PC-3 (cell line): ENCODE measurements at places on chromosomes 6 and 20.

DNA sequence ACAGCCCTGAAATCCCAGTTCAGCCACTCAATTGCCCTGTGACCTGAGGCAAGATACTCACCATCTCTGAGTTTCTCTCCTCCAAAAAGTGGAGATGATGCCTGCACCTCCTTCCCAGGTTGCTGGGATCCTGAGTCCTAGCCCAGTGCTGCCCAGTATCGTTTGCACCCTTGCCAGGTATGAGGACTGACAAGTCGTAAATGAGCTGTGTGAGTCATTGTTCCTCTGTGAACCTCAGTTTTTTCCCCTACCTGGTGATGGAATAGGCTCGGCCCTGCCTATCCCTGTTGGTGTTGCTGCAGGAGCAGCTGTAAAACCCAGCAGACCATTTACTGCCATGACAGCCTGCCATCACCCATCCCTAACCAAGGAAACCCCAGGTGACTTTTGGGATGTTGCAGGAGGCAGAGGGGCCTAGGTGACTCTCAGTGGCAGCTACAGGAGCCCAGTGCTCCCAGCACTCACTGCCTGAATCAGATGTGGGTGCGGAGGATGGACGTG is 229.3 kb downstream of the SYNDIG1 start:
- DNase-seq, result peak; percentile 9

- DNase-seq, result peak; percentile 79
Observed at GRCh38 chr6:10300071-10300470, 114.8 kb downstream of the TFAP2A start.

DNA sequence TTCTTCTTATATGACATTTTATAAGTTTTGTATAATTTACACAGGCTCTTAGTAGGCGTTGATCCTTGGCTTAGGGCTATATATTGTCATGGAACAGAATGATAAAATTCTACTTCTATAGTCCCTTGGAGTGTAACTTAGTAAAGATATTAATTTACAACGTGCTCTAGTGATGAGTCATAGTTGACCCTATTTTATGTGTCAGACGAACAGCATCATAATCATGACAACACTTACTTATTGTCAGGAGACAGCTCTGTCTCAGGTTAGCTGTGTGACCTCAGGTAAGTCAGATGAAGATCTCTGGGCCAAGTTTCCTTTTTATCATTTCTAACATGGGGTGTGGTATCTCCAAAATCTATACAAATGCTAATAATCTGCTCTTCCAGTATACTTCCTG is 473.5 kb downstream of the UTRN start:
- peak; percentile 82 for DNase-seq

DNA sequence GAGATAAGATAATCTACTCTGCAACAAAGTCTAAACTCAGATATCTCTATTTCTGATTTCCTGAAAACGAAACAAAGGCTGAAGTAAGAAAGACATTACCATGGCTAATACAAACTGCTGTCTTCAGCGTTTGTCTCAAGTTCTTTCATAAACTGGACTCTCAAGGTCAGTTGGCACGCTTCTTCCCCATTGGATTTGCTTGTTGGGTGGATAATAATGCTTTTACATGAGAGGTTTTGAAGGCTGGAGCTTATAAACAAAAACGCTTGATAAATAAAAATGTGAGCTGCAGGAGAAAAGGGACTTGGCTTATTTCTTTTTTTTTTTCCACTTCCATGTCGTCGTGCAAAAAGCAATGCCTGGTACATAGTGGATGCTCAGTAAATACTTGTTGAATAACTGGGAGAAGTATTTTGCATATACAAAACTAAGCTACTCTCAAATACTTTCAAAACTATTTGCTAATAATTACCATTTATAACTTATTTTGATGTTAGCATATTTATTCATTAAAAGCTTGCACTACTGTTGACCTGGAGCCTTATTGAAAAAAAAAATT is 65.7 kb upstream of the EEF1A1 start:
- DNase-seq, result no peak

DNA sequence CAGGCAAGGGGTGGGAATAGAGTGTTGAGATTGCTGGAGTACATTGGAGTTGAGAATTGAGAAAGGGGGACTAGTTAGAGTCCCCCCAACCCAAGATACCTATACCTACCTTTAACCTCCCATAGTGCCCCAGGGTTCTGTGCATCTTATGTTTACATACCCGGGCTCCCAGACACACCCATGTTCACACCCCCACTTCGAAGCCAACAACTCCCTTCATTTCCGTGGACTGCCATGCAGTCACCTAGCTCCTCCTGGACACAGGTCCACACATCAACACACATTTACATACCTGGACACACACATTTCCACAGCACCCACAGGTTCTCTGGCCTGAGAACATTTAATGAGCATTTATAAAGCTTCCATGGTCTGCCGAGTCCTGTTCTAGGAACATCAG is 5.1 kb downstream of the TMEM63B start:
- no peak for DNase-seq

DNA sequence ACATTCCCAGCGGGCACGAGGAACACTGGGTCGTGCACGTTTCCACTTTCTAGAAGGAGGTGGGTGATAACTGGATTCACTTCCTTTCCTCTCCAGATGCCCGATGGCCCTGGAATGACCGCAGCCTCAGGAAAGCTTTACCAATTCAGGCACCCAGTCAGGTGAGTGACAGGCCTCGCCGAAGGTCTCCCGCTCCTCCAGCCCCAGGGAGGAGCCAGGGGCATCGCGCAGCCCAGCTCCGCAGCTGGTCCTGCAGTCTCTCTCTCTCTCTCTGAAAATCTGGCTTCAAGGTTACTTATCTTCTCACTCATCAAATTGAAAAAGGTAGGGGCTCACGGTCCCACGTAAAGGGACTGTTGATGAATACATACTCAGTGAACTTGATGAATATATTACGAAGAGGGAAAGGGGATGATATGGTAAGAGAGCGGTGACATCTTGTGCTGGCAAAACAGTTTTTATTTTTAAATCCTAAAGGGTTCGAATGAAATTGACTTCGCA is 891 bp downstream of the RIPPLY2 start:
- no peak for DNase-seq

DNA sequence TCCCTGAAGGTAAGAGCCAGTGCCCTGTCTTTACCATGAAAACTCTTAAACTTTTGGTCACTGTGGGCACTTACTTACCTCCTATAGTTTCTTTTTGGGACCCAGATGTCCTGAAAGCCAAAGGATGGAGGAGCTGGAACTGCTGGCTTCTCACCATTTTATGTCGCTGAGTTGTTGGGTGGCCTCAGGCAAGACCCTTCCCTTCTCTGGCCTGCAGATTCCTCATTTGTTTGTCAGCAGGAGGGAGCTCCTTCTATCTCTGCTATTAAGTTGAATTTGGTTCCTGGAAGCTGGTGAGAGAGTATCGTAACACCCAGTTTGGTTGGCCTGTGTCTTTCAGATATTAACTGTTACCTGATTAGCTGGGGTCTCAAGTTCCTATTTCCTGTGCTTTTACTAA is 68.2 kb upstream of the MYL9 start:
- no peak for DNase-seq

DNA sequence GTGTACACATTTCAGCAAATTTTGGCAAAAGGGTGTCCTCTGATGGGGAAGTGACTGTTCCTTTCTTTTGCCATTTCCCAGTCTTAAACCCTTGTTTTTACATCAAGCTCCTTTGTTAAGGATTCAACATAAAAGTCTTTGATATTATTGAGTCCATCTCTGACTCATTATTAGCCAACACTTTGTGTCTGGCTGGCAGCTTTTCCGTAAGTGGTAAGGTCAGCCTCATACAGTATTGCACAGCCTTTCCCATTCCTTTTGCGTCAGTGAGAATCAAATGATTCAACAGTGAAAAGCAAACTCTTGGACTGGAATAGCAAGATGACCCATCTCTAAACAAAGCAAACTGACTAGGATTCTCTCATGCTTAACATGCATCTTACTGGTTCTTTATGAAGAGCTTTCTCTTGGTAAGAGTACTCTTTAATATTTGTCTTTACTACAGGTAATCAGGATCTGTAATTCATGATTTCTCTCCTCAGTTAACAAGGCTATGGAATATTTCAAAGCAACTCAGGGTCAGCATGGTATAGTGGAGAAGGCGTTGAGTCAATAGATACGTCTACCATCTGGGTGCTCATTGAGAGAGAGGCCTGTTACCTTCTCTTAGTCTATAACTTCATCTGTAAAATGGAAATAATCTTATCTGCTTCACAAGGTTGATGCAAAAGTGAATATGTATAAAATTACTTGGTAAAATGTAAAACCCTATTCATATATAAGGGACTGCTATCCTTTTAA is 183.6 kb downstream of the PRL start:
- peak; percentile 98 for DNase-seq

DNA sequence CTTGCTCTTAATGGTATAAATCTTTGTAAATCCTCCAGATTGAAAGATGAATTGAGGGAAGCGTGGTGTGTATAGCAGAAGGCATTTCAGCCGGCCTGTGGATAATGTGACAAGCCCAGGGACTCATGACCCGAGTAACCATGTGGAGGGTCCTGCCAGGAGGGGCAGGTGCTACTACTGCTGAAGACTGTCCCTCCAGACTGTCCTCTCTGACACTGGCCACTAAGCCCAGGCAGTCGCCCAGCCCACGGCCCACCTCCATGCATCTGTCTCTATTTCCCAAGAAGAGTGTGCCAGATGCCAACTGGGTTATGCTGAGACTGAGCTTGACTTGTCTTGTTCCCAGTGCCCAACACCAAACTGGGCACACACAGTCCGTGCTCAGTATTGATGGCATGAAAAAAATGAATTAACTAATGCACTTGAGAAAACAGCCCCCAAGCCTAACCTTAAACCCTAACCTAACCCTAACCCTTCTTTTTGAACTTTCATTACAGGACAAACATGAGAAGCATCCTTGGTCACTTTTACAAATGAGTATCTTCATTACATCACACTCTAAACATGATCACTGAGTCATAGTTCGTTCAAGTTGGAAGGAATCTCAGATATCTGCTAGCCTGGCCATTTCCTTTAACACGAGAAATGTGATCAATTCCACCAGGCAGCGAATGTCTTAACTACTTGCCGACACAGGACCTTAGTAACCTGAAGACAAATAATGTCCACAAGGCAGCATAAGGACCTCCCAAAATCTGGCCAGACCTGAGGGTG is 182.2 kb upstream of the RREB1 start:
- no peak for DNase-seq

GRCh38 chr6:6766230-6766905 is 177.8 kb downstream of the LY86 start:
- no peak for DNase-seq

- peak; percentile 40 for DNase-seq
Observed at GRCh38 chr6:8958894-8959511, 523.7 kb upstream of the SLC35B3 start.
